Activated T-helper 1 cell treated with anti-CD3 and anti-CD28 coated beads, Interleukin-2, amount 50 U/mL, for 16 hours (primary cell): ENCODE measurements at places on chromosomes 6 and 20.

DNA sequence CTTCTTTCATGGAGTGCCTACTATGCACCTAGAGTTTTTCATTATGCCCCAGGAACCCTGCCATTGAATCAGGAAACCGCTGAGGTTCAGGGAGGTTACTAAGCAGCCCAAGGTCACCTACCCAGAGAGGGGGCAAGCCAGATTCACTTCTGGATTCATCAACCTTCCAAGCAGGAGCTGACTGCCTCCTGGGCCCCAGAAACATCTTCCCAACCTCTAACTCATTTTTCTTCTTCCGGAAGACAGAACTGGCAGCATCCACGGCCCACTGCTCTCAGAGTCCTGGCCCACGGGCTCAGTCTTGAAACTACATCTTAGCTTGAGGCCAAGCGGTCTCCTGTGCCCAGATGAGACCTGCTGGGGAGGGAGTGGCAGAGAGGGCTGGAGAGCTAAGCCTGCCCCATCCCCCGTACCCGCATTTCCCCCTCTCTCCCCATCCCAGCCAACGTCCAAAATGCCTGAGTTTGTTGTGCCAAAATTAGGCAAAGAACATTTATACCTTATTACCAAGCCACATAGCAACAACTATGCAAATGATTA lies 281.0 kb downstream of the CDC5L start:
- DNase-seq, result no peak

- DNase-seq, result peak; percentile 4
These were observed 727 bp downstream of the EDEM2 start for GRCh38 chr20:35146299-35146919.

DNA sequence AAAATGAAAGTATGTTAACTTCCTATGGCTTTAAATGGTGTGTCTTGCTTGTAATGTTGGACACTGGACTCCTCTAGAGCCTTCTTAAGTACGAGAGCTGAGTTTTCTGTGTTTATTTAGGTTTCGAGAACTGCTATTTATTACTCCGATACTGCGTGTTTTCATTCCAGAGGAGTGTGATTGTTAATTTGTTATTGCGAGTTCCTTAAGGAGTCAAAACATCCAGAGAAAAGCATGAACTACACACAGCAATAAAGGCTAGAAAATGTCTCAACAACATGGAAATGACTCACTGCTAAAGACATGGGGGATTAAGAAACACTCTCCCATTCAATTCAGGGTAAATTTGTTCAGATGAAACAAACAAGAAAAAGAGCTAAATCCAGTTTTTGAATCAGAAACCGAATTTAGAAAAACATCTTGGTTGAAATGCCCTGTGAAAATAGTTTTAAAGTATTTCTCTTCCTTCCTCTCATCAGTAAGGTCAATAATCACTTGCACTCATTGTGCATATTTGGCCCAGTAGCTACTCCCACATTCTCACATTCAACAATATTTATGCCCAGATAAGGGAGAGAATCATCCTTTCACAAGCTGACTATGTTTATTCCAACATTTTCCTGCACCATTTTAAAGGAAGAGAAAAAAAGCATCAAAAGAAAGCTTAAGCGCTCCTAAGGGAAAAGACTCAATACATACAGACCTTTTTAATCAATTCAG lies 36.0 kb downstream of the ATXN1 start:
- no peak for DNase-seq

DNA sequence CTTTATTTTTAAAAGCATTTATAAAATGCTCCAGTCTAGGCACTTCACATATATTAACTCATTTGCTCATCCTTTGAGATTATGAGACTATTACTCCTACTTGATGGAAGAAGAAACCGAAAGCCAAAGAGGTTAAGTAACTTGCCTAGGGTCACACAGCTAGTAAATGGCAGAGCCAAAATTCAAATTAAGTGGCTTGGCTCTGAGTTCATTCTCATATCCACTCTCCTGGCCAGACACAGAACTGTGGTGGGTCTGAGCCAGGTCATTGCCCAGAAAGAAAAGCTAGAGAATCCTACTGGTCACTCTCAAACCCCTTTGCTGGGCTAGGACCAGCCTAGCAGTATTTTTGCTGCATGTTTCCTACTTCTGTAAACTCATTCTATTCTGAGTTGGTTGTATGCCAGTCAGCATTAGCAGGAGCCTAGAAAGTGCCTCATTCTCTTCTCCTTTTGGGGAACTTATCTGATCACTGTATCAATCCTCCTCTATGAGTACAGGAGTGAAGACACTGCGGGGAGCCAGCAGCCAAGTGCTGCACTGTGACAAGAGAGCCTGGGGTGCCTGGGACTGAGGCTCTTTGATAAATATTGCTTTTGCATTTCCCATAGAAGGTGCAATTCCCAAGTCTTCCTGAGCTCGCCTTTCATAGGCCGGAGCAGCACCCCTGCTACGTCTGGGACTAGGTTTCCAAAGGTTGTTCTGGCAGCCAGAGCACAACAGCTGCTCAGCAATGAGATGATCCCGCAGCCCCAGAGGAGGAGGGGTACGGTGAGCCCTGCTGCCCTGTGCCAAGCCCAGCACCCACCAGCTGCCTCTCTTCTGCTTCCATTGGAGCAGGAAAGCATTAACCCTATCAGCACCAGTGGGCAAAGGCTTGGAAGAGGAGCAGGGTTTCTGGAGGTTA lies 728.3 kb downstream of the MAFB start:
- DNase-seq, result no peak

DNA sequence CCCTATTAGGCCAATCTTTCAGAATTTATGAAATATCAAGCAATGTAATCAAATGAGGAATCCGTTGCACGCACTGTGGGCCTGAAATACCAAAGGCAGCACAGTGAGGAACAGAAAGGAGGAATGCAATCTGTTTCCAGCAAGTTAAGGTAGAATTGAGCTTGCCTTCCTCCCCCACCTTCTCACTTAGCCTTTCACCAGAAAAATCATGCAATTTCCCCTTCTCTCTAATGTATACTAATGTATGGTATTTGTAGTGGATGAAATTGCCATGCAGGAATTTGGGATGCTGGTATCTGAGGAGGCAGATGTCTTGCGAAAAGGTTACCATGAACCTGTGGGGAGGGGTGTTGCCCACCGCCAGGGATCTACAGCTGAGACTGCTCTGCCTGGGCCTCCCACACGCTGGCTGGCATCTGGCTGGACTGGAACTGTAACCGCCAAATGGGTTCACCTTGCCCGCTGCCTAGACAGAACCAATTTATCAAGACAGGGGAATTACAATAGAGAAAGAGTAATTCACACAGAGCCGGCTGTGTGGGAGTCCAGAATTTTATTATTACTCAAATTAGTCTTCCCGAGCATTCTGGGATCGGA lies 222.4 kb upstream of the MYLIP start:
- no peak for DNase-seq

- DNase-seq, result no peak
These were observed 37.7 kb downstream of the SYTL3 start for GRCh38 chr6:158687506-158687905.

DNA sequence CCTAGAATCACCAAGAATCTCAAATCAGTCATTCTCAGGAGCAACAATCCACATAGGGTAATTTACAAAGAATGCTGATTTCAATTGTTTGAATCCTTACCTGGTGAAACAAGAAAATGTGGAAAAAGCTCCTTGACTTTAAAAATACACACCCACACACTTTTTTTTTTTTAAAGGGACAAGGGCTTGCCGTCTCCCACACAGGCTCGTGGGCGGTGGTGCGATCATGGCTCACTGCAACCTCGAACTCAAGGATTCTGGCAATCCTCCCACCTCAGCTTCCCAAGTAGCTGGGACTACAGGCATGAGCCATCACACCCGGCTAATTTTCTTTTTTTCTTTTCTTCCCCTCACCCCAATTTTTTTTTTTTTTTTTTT lies 30.7 kb downstream of the PARD6B start:
- DNase-seq, result no peak

GRCh38 chr6:150735341-150735851 lies 130.1 kb upstream of the MTHFD1L start:
- no peak for DNase-seq

DNA sequence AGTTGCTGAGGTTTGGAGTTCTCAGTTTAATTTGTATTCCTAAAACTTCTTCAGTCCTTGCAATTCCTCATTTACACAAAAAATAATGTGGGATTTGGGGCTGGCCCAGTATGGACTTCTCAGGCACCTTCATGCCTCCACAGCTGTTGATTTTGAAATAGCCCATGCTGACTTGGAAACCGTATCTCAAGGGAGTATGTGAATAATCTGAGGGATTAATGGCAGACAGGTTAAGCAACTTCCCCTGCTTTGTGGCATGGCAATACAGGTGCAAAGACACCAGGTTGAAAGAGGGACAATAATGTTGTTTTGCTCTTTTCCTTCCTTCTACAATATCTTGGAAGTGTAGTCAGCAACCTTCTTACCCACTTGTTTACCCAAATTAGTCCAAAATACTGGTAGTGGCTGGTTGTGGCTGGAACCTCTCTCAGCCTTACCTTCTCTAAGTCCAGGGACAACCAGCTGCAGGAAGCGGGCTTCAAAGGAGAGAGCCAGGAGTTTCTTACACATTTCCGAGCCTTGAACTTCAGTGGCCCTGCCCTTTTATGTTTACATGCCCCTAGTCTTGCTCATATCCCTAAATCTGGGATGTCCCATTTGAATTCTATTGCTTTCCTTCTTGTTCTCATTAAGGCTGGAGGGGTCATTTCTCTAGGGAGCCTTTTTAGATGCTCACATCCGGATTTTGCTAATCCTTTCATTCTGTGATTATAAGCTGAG lies 44.1 kb upstream of the ADGRF1 start:
- no peak for DNase-seq

GRCh38 chr6:6986344-6986743 lies 121.4 kb upstream of the RREB1 start:
- DNase-seq, result no peak

DNA sequence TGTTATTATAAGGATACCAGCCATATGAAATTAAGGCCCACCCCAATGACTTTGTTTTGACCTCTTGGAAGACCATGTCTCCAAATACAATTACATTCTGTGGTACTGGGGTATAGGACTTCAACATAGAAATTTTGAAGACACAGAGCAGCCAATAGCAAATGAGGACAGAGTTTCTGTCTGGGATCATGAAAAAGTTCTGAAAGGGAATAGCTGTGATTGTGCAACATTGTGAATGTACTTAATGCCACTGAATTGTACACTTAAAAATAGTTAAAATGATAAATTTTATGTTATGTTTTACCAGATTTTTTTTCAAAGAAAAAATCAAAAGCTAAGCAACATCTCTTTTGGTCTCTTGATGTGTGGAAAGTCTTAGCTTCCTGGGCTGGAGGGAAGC lies 27.0 kb upstream of the AGPAT4 start:
- DNase-seq, result no peak
